ENCODE measurements at places on chromosomes 2 and 18.

- DNase-seq = no peak
Observed at GRCh38 chr2:218963601-218964000, 4.1 kb downstream of the CDK5R2 start.

DNA sequence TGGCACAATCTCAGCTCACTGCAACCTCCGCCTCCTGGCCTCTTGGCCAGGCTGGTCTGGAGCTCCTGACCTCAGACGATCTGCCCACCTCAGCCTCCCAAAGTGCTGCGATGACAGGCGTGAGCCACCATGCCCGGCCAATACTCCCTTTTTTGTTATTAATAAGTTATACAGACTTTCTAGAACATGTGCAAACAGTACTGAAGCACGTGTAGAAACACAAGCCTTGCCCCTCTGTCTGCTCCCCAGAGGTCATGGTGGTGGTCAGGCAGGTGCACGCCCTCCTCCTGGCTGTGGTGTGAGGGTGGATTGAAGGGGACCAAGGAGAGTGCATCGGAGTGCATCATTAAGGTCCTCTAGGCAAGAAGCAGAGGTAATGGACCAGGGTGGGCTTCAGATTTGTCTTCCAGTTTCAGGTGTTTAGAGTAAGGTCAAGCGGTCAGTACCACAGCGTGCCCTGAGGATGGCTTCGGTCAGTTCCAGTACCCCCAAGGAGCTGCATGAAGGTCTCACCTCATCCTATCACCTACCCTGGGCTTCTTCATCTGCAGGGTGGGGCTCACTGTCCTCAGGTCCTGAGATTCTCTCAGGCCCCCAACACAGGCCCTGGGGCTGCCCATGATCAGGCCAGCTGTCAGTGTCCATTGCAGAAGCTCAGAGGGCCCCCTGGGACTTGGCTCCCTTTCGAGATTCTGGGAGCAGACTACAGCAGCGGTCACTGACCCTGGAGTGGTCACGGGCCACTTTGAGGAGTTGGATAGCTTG is 124.3 kb downstream of the GLI2 start:
- no peak for DNase-seq

DNA sequence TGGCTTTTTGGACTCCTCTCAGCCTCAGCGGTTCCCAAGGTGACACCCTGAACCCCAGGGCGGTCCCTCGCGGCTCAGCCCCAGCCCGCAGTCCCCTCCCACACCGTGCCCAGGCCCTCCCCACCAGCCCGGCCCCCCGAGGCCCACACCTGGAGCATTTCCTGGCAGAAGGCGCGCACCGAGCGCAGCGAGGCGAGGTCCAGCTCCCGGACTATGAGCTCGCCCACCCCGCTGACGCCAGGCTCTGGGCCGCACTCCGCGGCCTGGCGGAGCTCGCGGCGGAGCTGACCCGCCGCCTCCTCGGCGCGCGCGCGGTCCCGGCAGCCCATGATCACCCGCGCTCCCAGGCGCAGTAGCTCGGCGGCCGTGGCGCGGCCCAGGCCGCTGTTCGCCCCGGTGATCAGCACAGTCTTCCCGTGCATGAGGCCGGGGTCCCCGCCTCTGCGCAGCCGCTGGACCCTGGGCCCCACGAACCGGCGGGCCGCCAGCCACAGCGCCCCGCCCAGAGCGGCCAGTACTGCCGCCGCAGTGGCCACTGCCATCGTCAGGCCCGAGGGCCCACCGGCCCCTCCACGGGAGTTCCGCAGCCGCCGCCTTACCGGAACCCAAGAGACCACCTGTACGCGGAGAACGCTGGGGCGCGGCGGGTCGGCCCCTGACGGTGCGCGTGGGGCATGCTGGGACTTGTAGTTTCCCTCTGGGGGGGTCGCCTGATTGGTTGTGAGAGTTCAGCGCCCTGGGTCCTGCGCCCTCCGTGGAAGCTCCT is at the start of gene RDH14:
TSS of gene RDH14 (minus strand) at position 623 of the 766 bp plus-strand sequence. CDS start at position 542, 81 bp downstream.
- peak; percentile 91 for DNase-seq

GRCh38 chr18:78860117-78860516 is 119.5 kb upstream of the SALL3 start:
- no peak for DNase-seq

DNA sequence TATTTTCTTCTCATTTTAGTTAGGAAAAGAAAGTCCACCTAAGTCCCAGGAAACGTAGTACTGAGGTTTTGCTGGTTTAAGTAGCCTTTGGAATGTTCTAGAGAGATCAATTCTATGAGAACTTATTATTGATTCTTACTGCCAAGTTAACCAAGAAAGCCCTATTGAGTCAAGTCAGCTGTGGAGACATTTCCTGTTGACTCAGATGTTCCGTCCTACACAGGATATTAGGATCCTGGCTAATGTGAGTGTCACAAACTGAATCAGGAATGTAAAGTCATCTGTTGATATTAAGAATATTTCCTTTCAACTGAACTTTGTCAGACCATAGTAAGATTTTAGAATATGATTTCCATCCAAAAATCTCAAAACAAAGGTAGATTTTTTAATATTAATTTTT is 654.3 kb downstream of the LRRTM4 start:
- no peak for DNase-seq

DNA sequence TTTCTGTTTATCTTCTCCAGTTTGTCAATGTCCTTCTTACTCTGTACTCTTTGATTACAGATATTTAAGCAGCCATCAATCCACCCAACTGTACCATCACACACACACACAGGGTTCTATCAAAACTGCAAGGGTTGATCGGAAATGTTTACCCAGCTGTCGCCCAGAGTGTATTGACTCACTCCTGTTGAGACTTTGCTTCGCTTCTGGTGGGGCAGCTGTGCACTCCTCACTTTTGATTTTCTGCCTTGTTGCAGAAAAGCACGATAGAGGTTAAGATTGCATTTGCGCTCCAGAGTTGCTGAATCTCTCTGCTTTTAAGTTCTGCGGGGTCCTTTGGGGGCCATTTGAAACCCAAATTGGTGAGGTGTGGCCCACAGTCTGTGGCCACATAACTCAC is 216.2 kb downstream of the SETBP1 start:
- no peak for DNase-seq

DNA sequence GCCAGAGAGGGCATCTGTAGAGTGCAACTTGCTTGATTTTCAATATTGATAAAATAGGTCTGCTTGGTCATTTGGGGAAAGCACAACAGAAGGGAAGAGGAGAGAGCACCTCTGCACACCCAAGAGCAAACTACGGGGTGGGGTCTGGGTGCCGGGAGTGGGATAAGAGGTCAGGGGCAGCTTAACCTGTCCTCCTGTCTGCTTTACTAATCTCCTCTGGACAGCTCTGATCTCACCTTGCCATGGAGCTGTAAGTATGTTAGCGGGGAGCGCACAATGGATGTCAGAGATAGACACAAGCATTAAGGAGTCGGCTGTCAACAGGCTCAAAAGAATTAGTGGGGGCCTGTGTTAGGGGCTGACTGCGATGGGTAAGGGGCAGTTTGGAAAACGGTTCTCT is 328.7 kb downstream of the CYRIA start:
- DNase-seq = no peak

DNA sequence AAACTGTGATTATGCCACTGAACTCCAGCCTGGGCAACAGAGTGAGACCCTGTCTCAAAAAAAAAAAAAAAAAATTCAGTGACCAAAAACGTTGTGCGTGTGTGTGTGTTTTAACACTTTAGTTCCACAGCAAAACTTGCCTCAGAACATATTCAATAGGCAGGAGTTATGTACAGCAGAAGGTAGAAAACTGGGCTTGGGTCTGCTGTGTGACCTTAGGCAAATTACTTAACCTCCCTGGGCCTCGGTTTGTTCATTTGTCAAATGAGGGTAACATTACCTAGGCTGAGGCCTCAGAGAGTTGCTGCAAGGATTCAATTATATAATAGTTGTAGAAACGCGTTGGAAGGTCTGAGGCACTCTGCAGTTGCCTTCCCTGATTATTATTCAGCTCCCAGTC is 10.3 kb upstream of the SCG2 start:
- DNase-seq = no peak

DNA sequence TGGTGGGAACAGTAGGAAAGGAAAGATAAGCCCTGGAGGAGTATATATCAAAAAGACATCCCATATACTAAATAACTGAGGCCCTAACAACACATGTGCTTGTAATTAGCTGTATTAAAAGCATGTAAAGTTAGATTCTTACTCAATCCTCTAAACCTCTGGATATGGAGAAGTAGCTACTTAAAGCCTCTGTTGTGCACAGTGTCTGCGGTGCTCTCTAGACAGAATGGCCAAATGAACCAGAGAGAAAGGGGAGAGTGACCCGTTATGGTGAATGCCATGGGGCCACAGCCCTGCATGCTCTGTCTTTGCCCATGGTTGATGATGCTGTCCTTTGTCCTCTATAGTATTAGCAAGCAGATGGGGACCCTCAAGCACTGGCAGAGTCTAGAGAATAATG is 104.4 kb upstream of the SLC8A1 start:
- no peak for DNase-seq

DNA sequence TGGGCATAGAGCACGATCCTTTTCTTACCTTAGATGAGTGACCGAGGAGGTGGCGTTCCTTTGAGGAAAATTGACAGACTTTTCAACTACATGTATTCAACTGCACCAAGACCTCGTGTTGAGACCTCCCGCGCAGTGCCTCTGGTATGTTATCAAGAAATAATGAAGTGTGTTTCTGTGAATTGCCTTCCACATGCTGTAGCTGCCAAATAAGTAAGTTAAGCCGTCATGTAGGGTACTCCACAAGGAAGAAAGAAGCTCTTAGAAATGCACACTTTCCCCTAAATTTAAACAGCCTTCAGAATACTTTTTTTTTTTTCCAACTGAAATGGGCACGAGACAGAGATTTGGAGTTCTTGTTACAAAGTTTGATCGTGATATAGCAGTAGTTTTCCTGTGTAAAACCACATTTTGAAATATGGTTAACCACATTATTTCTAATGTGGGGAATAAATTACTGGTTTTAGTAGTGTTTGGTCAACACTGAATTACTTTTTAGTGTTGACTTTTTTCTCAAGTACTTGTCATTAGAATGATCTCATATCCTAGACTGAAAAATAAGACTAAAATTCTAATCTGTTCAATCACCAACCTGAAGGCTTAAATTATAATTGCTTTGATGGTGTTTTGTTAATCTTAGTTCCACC is 30.5 kb downstream of the PDK1 start:
- DNase-seq = no peak

- DNase-seq = peak; percentile 78
Observed at GRCh38 chr2:105789745-105790460, 45.2 kb downstream of the NCK2 start.

- DNase-seq = no peak
Observed at GRCh38 chr2:39567507-39567906, 98.2 kb upstream of the TMEM178A start.

GRCh38 chr2:274503-274902 is 9.8 kb downstream of the ACP1 start:
- no peak for DNase-seq
